Suppressor macrophage treated with lipopolysaccharide for 4 hours (primary cell): ENCODE measurements at places on chromosomes 3 and 15.

DNA sequence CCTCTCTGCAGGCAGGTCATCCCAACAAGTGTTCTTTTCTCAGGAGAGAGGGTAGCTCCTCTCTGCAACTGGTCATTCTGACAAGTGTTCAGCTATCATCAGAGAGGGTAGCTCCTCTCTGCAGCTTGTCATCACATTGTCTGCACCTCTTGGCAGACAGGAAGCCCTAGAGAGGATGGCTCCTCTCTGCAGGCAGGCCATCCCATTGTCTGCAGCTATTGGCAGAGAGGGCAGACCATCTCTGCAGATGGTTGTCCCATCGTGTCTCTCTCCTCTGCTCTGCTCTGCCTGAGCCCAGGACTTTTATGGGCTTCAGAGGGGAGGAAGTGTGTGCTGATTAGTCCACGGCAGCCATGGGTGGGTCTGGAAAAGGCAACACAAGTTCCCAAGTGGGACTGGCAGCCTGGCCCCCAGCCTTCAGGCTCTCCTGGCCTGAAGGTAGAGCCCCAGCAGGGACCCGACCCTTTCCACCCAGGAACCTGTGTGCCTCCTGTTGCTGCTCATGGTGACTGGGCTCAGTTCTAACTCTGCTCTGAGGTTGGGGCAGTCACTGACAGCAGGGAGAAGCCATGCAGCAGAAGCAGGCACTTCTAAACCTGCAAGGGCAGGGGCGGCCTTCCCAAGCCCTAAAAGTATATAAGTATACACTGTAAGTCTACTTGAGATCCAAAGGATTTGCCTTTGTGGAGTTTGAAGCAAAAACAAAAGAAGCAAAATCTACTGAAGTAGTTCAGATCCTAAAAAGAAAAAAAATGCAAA is 637.9 kb downstream of the PLOD2 start:
- no peak for DNase-seq

GRCh38 chr15:36858423-36858822 is 241.9 kb downstream of the MEIS2 start:
- no peak for DNase-seq

GRCh38 chr15:69090197-69090948 is 70.1 kb upstream of the GLCE start:
- DNase-seq, result no peak

DNA sequence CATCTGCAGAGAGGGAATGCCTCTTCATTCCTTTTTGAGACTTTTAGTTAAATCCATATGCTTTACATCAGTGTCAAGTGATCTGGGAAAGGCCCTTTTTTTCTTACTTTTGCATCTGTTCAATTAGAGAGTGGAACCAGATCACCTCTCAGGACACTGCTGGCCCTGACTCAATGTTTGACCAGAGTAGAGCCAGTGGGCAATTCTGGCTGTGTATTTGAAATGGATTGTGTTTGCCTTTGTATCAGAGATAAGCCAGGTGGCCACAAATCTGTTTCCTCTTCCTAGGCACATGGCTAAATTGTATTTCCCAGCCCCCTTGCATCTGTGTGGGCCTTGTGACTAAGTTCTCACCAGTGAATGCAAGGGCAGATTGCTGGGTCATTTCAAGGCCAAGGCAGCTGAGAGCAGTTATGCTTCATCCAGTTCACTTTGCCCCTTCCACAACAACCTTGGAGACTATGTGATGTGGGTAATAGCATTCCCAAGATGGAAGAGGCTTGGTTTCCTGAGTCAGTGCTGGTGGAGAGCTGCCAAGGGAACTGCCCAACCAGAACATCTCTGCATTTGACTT is 75.6 kb upstream of the CACNA2D3 start:
- DNase-seq, result no peak

- no peak for DNase-seq
These were observed 217.7 kb downstream of the CDIN1 start for GRCh38 chr15:36797128-36797527.

DNA sequence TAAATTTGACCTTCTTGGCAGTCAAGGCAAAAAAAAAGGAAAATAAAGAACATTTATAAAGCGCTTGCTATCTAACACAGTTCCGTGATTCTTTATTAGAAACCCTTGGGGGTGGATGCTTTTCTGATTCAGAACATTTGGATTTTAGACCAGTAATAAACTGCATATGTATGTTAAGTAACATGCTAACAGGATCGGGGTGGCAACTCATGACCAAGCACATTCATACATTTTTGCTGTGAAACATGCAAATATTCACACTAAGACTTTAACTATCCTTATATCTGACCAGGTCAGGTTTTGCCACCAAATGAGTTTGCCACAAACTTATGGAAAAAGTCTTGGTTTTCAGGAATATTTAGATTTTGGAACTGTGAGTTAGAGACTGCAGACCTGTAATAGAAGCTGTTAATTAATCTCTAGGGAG is 30.4 kb upstream of the KLF13 start:
- no peak for DNase-seq

- peak; percentile 17 for DNase-seq
These were observed 7.3 kb upstream of the SERPINI2 start for GRCh38 chr3:167481164-167481563.

DNA sequence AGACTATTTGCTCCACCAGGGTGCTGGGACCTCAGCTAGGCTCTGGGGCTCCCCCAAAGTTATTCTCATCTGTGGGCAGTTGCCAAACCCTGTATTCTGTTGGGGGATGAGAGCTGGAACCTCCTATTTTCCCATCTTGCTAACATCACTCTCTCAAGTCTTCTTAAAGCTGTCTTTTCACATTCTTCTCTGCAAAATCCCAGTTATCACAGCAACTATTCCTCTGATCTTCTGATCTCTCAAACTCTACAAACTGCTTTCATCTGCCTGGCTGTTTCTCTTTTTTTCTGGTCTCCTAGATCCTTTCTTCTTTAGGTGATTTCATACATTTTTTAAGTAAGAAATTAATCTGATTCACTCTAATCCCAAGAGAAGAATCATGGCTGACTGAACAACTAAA is 10.7 kb upstream of the ADAMTSL3 start:
- no peak for DNase-seq
